ENCODE measurements at places on chromosomes 12 and 14. TPM values are rescaled to one million over a fixed set of nuclear protein-coding genes. Genes with fewer than 3 reads are reported as not detected.

DNA sequence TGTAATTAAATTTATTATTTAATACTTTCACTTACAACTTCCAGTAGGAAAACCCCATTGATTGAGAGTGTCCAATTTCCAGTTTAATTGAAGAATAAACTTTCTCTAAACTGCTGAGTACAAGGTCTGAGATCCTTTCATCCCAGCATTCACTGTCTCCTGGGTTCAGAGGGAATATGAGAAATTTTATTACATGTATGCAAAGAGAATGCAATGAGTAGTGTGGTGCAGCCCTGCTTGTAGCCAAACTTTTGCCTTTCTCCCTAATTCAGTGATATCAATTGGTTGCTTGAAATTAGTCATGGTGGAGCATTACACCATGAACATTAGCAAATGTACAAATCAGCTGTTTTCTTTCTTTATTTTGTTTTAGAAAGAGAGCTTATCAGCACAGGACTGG is 780.6 kb upstream of the MDGA2 start:
- DNase-seq: no peak

DNA sequence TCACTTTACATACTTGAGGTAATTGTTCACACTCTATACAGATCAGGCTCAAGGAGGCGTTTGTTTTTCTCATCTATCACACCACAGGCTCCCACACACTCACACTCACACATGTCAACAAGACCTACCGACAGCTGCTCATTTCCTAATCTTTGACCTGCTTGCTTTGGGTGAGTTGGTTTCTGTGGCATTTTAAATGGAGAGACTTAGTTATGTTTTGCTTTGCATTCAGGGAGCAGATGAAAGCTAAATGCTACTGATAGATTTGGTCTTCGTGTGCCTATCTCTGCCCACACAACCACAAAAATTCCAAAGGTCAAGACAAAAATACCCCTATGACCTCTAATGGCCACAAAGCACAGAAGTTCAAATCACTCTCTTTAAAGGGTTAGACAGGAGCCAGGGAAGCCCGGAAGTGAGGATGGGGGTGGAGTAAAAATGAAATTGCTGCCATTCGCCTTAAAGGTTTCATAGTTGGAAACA is 203.5 kb upstream of the G2E3 start:
- DNase-seq: no peak

GRCh38 chr12:105843986-105844760 is 294.6 kb downstream of the NUAK1 start:
- no peak for DNase-seq

- no peak for DNase-seq
Measured at GRCh38 chr12:26748741-26749431, 84.1 kb downstream of the ITPR2 start.

GRCh38 chr12:13727707-13728195 is 253.7 kb downstream of the GRIN2B start:
- no peak for DNase-seq

GRCh38 chr12:126895951-126896913 is 1370.7 kb upstream of the TMEM132C start:
- no peak for DNase-seq

Gene NOXRED1
- 0.09 TPM for polyA plus RNA-seq

GRCh38 chr14:20809917-20810316 is 7.3 kb upstream of the RNASE1 start:
- no peak for DNase-seq

Gene CMTM5
- polyA plus RNA-seq: not detected

DNA sequence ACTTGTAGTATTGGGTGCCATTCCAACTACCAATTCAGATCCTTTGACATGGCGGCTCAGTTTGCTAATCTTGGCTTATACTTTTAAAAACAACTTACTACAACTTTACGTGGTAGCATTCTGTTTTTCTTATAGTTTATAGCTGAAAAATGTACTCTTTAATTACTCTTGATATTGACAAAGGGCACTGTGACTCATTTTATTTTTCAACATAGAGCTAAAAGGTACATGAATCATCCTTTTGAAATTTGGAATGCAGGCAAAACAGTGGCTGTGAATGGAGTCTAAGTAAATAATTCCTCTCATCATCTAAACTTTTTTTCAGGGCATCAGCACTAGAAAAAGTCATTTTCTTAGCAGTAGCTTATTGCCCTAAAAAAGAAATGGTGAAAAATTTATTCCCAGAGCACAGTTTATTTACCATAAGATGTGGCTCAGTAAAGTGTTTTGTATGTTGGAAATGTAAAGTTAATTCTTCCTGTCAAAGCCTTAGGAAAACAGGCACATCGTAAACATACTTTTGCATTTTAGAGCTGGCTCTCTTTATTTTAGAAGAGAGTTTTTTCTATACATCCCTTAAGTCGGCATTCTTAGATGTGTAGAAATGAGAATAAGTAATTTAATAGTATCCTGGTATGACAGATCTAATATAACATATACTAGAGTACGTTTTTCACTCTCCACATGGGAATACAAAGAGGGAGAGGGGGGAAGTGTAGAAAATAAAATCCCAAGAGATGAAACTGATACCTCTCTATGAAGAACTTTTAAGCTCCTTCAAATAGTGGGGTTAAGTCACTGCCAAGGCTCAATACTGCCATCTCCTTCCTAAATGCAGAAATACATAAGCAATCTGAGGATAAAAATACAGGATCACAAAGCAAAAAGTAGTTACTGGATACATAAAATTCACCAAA is 55.2 kb downstream of the SLC25A21 start:
- no peak for DNase-seq

Gene ACVRL1
- polyA plus RNA-seq: not detected

DNA sequence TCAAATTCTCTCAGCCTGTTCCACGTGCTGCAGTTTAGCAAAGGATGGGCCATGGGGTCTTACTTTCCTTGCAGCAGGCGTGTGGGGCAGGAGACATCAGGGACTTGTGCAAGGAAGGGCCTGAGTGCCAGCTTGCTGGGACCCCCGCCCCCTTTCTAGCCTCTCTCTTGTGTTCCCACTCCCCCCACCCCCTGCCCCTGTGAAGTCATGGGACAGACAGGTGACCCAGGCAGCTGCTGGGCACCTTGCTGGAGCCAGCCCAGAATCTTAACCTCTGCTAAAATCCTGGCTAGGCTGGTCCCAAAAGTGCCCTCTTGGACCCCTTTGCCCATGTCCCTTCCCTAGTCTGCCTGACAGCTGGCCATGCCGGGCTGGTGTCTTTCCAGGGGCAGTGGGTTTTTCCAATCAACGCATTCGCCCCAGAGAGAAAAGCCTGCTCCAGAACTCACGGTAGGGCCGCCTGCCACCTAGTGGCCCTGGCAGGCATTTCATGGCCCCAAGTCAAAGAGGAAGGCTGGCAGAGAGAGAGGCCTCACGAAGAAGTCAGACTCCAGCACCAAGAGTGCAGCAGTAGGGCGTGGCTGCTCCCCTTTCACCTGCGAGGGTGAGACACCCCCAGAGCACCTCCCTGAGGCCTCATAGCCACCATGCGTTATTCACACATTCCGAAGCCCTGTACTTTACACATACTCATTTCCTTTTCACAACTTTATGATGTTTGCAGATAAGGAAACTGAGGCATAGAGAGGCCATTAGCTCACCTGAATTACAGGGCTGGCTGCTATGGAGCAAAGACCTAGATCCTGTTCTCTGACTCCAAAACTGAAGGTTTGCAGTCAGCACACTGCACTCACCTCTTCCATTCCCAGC is 67.4 kb downstream of the LGMN start:
- peak; percentile 78 for DNase-seq

- DNase-seq: no peak
Measured at GRCh38 chr12:124828264-124829007, 35.2 kb downstream of the SCARB1 start.

DNA sequence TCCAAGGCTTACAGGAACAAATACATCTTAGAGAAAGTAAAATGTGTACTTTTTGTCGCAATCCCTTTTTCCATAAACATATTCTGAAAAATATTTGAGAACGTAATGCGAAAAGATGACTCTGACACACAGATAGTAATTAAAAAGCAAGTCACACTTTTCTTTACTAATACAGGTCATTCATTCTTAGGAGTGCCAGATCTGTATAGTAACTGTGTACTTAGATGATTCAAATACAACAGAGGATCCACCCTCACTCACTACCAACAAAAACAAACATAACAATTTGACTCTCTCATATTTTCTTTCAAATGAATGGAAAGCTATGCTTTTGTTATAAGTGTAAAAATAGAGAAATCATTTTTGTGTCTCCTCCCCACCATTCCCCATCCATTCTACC is 795.4 kb downstream of the SLC6A15 start:
- DNase-seq: no peak
